NCI-H2081 treated with DMSO at 0.1 percent for 48 hours (cell line): ENCODE measurements at places on chromosomes 3 and 15.

GRCh38 chr3:17945799-17946399 is 203.5 kb upstream of the TBC1D5 start:
- DNase-seq, result no peak

GRCh38 chr15:70014331-70014730 is 83.4 kb downstream of the TLE3 start:
- DNase-seq, result no peak

GRCh38 chr15:24223739-24224138 is 451.8 kb upstream of the NPAP1 start:
- DNase-seq, result no peak

- no peak for DNase-seq
Observed at GRCh38 chr3:168431491-168431890, 335.8 kb upstream of the GOLIM4 start.

DNA sequence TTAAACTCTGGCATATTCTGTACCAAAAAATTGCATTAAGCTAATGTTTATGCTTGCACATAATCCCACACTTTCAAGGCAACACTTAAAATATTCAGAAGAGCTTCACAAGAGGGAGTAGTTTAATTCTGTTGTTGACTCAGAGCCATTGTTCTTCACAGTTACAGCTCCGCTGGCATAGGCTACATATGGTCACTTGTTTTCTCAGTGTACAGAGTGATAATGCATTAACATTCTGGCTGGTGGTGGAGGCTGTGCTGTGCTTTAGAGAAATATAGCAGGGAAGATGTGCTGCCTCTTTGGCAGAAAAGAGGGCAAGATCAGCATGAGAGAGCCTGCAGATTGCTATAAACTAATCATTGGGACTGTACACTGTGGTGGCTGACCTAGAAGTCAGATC is 13.3 kb downstream of the NLGN1 start:
- DNase-seq, result peak; percentile 17

GRCh38 chr3:16455001-16455400 is 58.5 kb downstream of the RFTN1 start:
- DNase-seq, result peak; percentile 69

- DNase-seq, result no peak
Observed at GRCh38 chr3:98829246-98829832, 66.2 kb downstream of the ST3GAL6 start.

DNA sequence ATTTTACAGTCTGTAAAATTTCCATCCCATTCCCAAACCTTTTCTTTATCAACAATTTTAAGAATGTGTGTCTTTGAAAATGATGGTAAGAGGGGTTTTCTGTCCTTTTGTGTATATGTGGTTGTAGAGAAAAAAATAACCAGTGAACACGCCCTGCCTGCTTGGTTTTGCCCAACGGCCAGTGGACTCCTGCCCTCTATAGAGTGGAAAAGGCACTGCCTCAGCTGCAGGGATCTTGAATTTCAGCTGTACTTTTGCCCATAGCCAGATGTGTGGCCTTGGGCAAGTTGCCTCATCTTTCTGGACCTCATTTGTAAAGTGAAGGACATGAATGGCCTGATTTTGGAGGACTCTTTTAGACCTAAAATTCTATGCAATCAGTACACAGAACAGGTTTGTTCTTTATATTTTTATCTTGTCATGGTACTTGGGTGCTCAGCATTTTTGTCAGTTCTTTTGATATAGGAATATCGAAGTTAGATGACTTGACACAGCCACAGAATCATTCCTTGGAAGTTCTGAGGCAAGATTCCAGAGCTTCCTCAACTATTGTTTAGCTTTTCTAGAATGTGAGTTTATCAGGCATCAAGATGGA is 81.0 kb downstream of the CLDN11 start:
- no peak for DNase-seq

DNA sequence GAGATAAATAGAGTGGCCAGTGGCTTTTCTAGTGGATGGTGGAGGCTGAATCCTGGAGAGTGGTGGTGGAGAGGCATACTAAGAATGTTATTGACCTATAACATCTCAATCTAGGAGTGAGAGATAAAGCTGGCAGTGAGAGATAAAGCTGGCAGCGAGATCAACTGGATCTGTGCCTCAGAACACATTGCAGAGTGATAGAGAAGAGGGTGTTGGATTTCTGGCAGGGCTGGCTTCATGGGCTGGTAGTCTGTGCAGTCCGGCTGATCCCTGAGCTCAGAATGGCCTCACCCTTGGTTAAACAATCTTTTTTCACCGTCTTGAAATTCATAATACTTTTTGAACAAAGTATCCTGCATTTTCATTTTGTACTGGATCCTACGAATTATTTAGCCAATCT is 221.2 kb downstream of the NLGN1 start:
- DNase-seq, result no peak

- no peak for DNase-seq
Observed at GRCh38 chr3:170553788-170554757, 31.8 kb downstream of the SLC7A14 start.

- no peak for DNase-seq
Observed at GRCh38 chr3:58711871-58712270, 45.3 kb upstream of the FAM3D start.

DNA sequence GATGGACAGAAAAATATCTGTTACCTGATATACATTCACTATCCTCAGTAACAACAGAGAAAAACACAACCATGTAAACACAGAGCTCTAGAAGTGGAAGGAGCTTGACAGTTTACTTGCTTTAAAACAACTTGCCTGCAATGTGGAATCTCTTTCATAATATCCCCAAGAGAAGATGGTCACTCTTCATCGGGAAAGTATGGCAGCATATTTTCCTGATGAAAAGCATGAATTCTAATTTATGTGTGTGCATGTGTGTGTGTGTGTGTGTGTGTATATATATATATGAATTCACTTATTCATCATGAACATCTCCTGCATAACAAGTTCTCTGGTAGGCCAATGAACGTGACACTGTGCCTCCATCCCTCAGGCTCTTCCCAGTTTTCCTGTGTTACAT is 81.2 kb downstream of the EFL1 start:
- no peak for DNase-seq

- DNase-seq, result no peak
Observed at GRCh38 chr15:67050522-67051087, 14.8 kb upstream of the SMAD3 start.

DNA sequence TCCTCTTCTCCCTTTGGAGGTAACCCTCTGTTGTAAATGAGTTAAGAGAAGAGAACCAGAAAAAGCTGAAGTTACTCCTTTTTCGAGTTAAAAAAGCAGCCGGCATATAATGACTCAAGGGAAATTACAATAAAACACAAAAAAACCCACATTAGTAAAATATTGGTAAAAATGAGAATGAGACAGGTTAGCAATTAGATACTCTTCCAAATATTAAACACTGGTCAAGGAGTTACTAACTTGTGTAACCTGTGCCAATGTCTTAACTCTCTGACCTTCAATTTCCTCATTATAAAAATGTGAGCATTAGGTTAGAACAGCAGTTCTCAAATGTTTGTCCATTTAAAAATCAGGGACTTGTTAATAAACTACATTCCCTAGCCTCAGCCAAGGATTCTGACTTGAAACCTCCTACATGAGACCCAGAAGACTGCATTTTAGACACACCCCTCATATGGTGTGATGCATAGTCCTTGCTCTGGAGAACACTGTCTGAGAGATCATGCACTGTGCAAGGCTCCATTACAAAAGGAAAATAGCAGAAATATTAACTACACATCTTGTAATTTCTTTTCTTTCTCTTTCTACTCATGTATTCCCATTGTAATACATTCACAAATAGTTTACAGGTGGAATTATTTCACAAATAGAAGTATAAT is 42.7 kb upstream of the TOP2B start:
- no peak for DNase-seq

GRCh38 chr15:92034227-92034626 is 180.7 kb downstream of the SLCO3A1 start:
- DNase-seq, result no peak

DNA sequence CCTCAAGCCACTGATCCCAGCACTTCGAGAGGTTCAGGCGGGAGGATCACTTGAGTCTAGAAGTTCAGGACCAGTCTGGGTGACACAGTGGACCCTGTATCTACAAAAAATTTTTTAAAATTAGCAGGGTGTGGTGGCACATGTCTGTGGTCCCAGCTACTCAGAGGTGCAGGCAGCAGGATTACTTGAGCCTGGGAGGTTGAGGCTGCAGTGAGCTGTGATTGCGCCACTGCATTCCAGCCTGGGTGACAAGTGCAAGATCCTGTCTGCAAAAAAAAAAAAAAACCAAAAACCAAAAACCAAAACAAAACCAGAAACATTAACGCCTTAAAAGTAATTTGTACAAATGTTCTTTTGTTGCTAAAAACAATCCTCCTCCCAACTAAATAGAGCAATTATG is 27.9 kb upstream of the SLC12A8 start:
- DNase-seq, result no peak

DNA sequence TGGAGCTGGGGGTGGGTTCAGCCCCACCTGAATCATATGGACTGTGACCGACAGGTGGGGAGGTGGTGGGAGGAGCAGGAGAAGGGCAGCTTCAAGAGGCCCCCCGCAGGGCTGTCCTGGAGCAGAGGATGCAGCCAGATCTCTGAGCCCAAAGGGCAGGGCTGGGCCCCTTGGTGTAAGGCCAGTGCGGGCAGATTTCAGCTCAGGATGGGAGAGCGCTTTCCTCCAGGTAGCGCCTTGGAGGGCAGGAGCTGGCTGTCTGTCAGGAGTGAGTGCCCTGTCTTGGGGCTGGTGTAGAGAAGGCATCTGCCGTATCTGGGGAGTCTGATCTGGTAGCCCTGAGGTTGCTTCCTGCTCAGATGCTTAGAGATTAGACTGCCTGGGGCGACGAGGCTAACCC is 7.3 kb downstream of the TMEM43 start:
- DNase-seq, result no peak
